ENCODE measurements at places on chromosomes 5 and 9. TPM values are rescaled to one million over a fixed set of nuclear protein-coding genes. Genes with fewer than 3 reads are reported as not detected.
A peak's percentile ranks its signal among the peaks of the same experiment; 100 is the strongest.

GRCh38 chr9:127113191-127113972, 9.1 kb downstream of the ANGPTL2 start:
- no peak overlapping the region for H3K4me3 ChIP-seq
- peaks cover 18% of the 10 kb centered on the region for H3K4me1 ChIP-seq
- no peak overlapping the region for H3K27ac ChIP-seq

DNA sequence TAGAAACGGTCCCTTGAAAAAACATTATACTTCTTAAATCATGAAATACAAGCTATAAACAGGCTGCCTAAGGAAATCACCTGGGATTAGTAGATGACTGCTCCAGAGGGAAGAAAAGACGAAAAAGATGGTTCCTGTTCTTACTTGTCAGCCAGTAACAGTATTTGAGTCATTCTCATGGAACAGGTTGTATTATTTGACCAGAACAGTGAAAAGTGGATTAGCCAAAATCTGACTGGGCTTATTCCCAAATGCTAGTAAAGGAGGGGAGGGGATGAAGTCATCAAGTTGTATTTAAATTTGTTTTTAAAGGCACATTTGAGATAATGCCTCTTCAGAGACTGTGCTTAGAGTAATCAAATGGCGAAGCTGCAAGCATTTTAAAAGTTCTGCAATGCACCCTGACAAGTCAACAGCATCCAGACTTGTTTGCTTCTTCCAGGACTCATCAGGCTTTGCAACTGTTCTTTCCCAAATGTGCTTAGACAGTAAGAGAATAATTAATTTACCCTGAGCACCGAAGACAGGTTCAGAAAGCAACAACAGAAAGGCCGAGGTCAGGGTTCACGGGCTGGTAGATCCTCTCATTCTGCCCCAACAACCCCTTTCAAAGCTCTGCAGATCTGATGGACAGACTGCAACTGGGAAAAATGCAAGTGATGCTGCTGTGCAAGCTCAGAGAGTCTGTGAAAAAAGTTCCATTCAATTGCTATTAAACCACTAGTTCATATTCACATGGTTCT, 800.6 kb downstream of the KCTD16 start:
- DNase-seq, result no peak
- no peak overlapping the region for H3K4me3 ChIP-seq
- no peaks in the 10 kb centered on the region for H3K27me3 ChIP-seq

GRCh38 chr5:73188764-73189531, 16.0 kb downstream of the TMEM174 start:
- DNase-seq, result no peak
- no peak overlapping the region for H3K27ac ChIP-seq
- H3K4me1 ChIP-seq, result no peaks in the 10 kb centered on the region
- H3K4me3 ChIP-seq, result no peak overlapping the region
- H3K27me3 ChIP-seq, result peaks cover 34% of the 10 kb centered on the region

DNA sequence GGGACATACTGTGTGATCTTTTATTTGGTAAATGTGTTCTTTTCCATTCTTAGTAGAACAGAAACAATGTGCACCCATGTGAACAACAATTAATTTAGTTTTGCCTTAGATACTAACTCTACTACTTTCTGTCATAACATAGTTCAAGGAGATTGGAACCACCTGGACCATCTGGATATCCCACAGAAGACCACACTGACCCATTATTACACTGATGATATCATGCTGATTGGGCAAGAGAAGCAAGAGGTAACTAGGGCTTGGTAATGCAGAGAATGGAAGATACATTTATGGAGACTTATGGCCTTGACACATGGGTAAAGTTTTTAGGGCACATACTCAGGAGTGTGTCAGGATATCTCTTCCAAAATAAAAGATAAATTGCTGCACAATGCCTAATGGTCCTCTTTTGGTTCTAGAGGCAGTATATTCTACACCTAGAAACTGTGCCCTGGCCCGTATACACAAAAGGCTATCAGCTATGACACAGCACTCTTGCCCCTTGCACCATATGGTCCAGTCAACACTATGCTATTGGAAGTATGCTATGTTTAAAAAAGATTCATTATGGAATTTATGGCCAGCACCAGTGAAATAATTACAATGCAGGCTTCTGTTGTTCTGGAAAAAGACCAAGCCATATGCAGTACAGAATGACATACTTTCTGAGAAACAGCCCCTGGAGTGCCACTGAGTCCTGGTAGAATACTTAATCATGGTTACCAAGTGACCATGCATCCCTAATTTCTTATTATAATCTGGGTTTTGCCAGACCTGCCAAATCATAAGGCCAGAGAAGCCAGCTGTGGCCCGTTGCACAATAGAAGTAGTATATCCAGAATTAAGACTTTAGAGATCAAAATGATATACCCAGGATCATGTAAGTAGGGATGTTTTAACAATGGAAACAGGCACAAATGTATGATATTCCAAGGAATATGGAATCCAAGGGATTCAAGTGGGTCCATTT, 41.6 kb upstream of the MROH2B start:
- no peak overlapping the region for H3K4me3 ChIP-seq
- no peak overlapping the region for H3K27ac ChIP-seq
- no peaks in the 10 kb centered on the region for H3K4me1 ChIP-seq
- no peaks in the 10 kb centered on the region for H3K36me3 ChIP-seq

DNA sequence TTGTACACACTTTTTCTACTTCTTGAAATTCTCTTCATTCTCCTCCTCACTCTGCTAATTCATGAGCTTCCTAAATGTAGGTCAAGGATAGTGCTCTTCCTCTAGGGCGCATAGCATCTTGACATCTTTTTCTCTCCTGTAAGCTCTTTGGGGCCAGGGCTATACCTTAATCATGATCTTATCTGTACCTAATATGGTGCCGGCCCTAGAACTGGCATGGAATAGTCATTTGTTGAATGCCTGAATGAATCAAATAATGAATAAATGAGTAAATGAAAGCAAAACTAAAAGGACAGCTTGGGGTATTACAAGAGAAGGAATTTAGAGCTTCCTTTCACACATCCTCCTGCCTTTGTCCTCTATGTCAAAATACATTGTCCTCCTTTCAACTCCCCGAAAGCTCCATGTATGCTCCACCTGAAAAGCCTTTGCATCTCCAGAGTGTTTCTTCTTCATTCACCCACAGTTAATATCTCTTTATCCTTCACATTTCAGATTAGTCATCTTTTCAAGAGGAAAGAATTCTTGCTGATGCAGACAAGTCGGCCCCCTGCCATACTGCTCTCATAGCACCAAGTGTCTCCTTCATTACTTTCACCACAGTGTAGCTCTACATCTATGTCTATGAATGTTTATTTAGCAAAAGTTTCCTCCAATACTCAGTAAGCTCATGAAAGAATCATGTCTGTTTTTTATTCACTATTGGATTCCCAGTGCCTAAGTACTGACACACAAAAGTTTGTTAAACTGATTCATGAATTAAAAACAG, 16.4 kb upstream of the PPP2R2B start:
- H3K36me3 ChIP-seq, result no peaks in the 10 kb centered on the region
- no peaks in the 10 kb centered on the region for H3K4me1 ChIP-seq
- no peaks in the 10 kb centered on the region for H3K27me3 ChIP-seq
- H3K27ac ChIP-seq, result no peak overlapping the region
- H3K4me3 ChIP-seq, result no peak overlapping the region

- H3K4me1 ChIP-seq, result peaks cover 37% of the 10 kb centered on the region
- H3K4me3 ChIP-seq, result no peak overlapping the region
- no peaks in the 10 kb centered on the region for H3K27me3 ChIP-seq
- peak overlapping the region; percentile 97 for H3K27ac ChIP-seq
- no peak for DNase-seq
Observed at GRCh38 chr9:38026840-38027527, 42.0 kb downstream of the SHB start.

Gene GRIN1
- not detected for total RNA-seq

Gene TAF1L
- total RNA-seq, result not detected

Gene SLC44A1
- total RNA-seq, result 37.7 TPM
